LHCN-M2 (cell line): ENCODE measurements at places on chromosomes 7 and 10. TPM values are rescaled to one million over a fixed set of nuclear protein-coding genes. Genes with fewer than 3 reads are reported as not detected.

The ZNF282 gene
- 23.0 and 28.6 TPM in 2 replicates for total RNA-seq

The GPR146 gene
- total RNA-seq: 4.2 and 4.6 TPM in 2 replicates

The LAMB1 gene
- total RNA-seq: 140 and 161 TPM in 2 replicates

The BTBD16 gene
- not detected in 2 replicates for total RNA-seq

The TCERG1L gene
- not detected in 2 replicates for total RNA-seq

The CLCN1 gene
- not detected in 2 replicates for total RNA-seq

The SCART1 gene
- 0.57 and 1.0 TPM in 2 replicates for total RNA-seq

The CALCR gene
- not detected in 2 replicates for total RNA-seq

The LMOD2 gene
- not detected in 2 replicates for total RNA-seq
